NCI-H2081 (cell line): ENCODE measurements at places on chromosomes 13 and 19.
A peak's percentile ranks its signal among the peaks of the same experiment; 100 is the strongest.

- no peak for DNase-seq
These were observed 1013.4 kb downstream of the PCDH9 start for GRCh38 chr13:66216728-66217127.

DNA sequence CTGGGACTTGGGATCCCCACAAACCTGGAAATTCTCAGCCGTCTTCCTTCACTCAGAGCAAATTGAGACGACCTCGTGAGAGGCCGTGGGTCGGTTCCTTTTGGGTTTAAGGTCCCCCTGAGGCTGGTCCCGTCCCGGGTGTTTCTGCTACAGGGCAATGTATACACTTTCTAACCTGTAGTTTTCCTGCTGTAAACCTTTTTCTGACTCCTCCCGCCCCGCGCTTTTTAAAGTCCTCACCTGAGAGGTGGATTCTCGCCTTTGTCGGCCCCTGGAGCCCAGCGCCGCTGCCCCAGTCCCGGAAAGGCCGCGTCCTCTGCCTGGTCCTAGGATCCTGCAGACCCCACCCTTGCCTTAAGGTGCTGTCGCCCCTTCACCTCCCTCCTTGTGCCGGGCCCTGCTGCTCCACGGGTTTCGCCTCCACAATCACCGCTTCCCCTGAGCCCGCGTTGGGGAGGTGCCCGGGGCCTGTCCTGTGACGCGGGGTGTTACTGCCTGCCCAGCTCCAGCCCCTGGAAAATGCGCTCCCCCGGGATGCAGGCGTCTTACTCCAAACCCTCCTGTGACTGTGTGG lies 391 bp downstream of the ZNF761 start:
- DNase-seq, result no peak

GRCh38 chr13:79660361-79660760 lies 179.4 kb downstream of the NDFIP2 start:
- no peak for DNase-seq

DNA sequence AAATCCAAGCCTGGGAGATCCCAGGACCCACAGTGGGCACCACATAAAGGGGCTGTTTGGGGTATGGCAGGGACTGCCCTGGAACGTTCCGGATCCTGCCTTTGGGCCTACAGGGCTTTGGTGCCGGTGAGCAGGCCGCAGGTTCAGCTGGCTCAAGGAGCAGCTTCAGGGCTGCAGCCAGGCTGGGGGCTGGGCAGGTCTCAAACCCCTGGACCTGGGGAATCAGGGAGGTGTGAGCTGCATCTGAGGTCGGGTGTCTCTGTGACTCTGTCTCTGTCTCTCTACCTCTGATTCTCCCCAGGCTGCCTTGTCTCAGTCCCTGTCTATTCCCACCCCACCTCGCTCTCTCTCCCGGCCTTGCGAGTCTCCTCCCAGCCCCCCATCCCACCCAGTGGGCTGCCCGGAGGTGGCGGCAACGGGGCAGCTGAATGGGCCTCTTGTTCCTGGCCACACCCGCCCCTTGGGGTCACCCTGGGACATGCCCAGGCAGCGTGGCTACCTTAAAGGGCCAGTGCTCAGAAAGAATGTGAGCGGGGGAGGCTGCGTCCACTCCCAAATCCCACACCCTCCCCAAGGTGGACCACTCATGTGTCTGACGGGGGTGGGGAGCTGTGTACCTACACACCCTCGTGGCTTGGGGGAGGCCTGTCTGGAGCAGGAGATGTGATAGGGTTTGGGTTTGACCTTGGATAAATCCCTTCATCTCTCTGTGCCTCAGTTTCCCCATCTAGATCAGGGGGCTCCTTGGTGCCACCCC lies 31.1 kb downstream of the NFIC start:
- no peak for DNase-seq

- DNase-seq, result no peak
These were observed 22.5 kb downstream of the ZIC5 start for GRCh38 chr13:99948907-99949678.

GRCh38 chr13:50080203-50080910 lies 65.1 kb downstream of the KCNRG start:
- DNase-seq, result no peak

DNA sequence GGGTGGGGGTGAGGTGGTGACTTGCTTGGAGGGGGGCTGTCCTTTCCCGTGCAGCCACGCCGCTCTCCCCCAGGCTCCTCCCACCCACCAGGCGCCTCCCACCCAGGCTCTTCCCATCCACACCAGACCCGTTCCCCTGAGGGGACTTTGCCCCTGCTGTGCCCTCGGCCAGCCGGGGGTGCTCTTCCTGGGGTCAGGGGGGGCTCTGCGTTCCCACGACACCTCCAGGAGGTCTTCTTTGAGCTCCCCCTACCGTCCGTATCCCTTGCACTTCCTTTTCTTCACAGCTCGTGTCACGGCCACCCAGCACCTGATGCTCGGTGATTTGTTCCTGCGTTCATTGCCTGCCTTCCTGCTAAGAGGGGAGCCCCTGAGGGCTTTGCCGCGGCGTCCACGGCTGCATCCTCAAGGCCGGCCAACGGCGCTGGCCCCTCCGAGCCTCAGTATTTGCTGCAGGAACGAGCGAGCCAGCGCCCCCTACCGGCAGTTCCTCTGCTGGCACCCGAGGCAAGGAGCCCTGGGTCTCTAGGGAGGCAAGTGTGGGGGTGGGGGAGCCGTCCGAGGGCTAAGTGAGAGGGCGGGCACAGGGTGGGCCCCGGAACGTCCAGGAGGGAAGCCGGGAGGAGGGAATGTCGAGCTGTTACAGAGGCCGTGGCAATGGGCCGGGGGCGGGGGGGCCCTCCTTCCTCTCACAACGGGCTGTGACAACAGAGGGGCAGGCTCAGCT lies 11.8 kb downstream of the LRRC4B start:
- peak; percentile 24 for DNase-seq

DNA sequence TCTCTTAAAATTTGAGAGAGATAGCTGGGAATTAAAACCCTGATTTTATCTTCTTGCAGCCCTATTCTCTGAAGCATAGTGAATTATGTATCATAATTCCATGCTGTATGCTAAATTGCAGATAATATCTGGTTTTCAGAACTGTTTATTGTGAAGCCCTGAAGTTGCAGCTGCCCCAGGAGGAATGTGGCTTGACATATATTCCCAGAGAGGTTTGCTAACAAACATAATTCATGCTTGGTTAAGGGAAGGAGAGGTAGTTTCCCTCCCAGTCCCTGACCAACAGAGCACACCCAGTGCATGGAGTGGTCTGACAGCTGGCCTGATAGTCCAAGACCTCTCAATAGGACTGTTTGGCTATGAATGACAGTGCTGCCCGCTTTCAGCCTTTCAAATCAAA lies 500.6 kb upstream of the MIR17HG start:
- DNase-seq, result no peak

DNA sequence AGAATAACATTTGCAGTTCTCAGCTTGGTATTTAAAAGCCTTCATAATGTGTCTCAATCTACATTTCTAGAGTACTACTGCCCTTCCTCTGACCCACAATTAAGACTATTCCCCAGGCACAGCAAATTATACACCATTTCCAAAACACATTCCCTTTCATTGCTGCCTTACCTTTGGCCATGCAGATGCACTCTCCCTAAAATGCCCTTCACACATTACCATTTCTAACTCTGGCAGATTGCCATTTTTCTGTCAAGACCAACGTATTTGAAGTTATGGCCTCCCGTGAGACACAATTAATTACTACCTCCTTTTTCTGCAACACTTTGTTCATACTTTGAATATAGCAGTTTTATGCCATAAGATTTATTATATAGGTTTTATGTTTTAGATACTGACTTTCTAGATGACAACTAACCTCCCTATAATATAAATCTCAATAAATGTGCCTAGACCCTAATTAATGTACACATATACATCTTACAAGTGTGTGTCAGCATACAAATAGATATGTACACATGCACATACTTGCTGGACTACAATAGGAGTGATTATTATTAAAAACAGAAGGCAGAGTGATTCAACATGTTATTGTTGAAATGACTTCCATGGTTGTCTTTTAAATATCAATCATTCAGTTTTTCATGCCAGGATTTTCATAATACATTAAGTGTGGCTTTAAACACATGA lies 2902.5 kb downstream of the PCDH9 start:
- peak; percentile 76 for DNase-seq

GRCh38 chr19:48487948-48488347 lies 18.8 kb downstream of the CYTH2 start:
- DNase-seq, result no peak

DNA sequence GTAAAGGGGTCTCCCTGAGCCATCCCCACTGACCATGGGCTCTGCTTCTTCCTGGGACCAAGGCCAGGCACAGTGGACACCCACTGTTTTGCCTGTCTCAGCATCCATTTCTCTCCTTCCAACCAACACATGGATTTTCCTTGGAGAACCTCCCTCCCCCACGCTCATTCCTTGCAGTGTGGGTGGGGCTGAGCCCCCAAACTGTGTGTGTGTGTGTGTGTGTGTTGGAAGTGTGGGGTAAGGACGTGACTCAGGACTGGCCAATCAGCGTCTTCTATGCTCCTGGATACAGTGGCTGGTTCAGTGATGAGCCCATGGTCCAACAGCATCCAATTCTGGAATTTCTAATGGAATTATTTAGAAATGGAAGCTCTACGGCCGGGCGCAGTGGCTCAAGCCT lies 18.7 kb downstream of the CEBPA start:
- no peak for DNase-seq

GRCh38 chr13:69959046-69959445 lies 148.6 kb upstream of the ATXN8OS start:
- peak; percentile 78 for DNase-seq

DNA sequence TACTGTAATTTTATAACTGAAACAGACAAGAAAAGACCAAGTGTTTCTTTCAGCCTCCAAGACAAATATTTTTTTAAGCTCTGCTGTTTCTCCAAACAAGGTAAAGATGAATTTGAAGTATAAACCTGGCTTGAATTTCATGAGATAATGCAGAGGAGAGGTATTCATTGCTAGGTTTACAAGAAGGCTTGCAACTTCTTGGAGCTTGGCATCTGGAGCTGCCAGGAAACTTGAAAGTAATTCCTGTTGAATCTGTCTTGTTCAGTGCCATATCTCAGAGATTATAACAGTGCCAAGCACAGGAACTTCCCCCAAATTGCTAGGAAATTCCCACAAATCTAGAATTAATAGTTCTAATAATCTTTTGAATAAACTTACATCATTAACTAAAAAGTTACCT lies 70.9 kb downstream of the CDK8 start:
- no peak for DNase-seq

DNA sequence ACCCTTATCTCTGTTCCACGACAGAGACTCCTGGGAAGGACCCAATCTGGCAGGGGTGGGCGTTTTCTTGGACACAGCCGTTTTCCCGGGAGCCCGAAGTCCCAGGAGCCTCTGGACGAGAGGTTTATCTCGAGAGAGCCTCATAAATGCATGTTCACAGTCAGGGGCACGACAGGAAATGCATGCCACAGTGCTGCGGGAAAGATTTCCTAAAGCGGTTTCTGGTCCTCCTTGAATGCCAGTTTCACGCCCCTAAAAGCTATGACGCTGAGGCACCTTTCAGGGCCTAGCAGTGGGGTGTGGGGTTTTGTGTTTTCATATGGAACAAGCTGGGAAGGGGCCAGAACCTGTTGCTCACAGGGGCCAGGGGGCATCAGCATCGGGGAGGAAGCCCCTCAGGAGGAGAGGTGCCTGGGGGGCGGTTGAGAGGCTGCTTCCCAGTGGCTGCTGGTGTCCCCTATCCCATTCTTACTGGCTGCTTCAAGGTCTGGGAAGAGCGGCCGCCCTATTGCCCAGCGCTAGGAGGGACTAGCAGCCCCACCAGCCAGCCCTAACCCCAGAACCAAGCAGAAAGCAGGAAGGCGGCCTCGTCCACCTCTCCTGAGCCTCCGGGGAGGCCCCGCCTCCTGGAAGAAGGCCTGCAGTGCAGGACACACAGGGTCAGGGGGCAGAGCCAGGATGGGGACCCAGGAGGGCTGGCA lies 157.0 kb downstream of the KDM4B start:
- DNase-seq, result no peak

DNA sequence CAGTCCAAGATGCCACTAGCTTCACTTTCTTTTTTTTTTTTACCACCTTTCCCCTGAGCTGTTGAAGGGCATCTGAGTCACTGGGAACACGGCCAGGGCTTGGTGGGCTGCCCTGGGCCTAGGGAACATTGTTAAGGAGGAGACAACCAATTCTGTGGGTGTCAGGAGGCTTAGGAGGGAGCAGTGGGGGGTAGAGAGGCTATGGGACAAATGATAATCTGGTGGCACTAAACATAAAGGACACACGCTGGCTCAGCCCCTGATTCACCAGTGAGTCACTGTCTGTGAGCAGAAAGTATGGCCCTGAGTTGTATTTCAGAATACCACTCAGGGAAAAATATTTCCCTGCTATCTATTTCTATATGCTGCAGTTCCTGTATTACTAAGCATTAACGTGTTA lies 207.8 kb downstream of the DCLK1 start:
- DNase-seq, result no peak

DNA sequence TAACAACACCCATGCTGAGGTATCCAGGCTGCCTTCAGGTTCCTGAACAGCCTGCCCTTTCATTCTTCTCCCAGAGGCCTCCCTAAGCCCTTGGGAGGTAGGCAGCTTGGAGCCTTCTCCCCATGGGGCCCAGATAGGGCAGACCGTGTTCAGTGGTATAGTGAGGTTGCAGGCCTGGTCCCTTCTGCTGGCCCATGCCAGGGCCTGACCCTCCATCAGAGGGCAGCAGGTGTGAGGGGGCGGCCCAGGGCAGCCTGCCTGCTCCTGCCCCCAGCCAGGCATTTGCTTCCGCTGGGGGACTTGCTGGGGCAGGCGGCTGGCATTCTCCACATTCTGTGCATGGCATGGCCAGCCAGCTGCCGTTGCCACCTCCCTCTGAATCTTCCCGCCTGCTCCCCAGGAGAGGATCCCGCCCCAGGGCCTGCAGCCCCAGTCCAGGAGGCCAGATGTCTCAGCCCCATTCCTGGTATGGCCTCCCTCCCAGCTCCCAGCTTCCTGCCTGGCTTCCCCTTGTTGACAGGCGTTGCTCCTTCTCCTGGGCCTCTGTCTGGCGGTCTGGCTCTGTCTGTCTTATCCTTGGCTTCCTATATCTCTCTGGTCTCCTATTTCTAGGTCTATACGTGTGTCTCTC lies 8.9 kb downstream of the CIC start:
- DNase-seq, result peak; percentile 73

GRCh38 chr13:107563099-107563925 lies 652.0 kb downstream of the LIG4 start:
- DNase-seq, result no peak

DNA sequence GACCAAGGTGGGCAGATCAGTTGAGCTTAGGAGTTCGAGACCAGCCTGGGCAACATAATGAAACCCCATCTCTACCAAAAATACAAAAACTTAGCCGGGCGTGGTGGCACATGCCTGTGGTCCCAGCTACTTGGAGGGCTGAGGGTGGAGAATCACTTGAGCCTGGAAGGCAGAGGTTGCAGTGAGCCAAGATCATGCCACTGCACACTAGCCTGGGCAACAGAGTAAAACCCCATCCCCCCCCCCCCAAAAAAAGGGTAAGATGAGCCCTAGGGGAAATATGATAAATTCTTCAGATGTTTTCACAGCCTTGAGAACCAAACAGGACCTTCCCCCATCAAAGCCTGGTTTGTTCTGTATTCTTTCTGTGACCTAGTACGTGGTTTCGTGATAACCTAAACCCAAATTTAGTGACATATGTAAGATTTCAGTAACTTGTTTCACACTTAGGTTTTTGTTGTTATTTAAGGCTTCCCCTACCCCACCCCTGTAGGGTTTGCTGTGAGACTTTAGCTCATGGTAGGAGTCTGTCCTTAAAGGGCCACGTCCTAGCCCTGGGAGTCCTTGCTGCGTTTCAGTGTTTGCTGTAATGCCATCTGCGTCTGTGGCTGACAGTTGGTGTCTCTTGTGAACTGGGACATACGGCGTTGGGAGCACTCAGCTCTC lies 49.6 kb downstream of the MYO9B start:
- DNase-seq, result no peak
